T-helper 17 cell (primary cell): ENCODE measurements at places on chromosomes 5 and 9.

DNA sequence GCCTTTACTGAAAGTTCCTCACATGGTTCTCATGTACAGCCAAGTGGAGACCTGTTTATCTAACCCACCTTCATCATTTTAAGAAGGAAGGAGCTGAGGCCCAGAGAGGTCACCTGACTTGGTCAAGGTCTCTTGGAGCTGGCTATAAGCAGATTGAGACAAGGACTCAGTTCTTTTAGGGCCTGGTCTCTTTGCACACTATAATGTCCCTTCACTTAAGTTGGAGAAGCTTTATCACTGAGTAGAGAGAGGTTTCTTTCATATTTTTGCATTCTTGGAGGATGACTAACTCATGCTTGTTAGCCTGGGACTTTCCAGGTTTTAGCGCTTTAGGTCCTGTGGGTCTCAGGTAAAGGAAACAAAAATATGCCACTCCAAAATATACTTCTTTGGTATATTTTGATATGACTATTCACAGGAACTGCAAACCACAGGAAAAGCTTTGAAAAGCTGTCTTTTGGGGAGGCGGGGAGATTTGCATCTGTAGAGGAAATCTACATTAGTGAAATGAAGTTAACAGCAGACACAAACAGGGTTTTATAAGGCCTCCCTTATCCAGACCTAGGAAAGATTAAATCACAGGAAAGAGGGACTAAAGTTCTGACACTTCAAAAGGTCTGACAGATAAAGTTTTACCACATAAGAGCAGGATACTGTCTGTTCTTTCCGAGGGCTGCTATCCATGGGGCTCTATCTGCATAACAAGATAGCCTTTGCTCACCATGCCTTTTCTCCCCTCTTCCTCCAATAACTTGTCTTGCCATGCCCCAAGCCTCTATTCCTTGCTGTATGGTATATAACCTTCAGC lies 95.8 kb upstream of the ANKRD55 start:
- no peak for DNase-seq

DNA sequence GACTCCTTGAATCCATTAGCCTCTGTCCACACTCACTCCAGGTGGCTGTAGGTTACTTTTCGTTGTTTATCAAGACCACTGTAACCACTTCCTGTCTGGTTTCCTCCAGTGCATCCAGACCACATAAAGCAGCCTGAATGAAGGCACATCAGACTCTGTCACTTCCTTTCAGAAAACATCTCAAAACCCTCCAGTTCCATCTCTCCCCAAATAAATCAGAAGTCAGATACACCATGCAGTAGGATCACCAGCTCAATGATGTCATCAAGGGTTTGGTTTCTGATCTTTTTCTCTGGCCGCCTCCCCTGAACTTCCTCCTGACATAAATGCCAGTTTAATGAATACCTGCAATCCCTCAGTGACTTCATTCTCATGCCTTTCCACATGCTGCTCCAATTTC lies 161.2 kb downstream of the ZNF462 start:
- no peak for DNase-seq

- no peak for DNase-seq
Measured at GRCh38 chr5:88536146-88536545, 267.5 kb upstream of the TMEM161B start.

- no peak for DNase-seq
Measured at GRCh38 chr9:111063332-111063731, 25.1 kb upstream of the LPAR1 start.

GRCh38 chr5:66742896-66743247 lies 146.7 kb downstream of the MAST4 start:
- DNase-seq, result no peak

GRCh38 chr5:164809821-164810220 lies 1304.4 kb downstream of the MAT2B start:
- no peak for DNase-seq

DNA sequence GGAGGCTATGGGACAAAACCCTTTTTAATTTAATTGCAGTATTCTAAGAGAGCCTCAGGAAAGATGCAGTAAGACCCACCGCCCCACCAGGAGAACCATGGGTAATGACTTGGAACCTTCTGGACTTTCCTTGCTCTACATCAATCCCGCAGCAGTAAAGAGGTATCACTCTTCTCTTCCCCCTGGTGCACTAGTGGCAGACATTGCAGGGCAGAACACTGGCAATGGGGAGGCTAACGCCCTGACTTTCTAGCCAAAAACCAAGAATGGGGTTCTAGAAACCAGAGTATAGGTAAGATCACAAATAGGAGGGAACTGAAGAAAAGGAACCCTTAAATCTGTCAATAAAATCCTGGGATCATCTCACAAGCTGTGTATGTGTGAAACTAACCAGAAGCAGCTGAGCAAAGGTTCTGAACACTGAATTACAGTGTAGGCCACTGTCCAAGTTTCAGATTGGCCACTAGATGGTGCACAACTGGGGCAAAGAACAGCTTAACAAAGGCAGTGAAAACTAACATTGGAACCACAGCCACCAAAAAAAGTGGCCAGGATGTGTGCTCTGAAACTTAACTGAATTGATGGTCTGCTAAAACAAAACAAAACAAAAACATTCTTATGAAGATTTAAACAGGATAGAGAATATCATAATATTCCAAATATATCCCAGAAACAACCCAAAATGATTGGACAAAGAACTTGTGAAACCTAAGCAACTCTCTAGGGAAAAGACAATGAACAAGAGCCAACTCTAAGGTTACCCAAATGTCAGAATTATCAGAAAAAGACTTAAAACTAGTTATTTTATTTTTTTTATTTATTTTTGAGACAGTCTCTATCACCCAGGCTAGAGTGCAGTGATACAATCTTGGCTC lies 6.6 kb upstream of the FAM151B start:
- no peak for DNase-seq

- DNase-seq, result no peak
Measured at GRCh38 chr9:4066120-4066519, 233.7 kb downstream of the GLIS3 start.
